ENCODE measurements at places on chromosomes 1 and 21.

DNA sequence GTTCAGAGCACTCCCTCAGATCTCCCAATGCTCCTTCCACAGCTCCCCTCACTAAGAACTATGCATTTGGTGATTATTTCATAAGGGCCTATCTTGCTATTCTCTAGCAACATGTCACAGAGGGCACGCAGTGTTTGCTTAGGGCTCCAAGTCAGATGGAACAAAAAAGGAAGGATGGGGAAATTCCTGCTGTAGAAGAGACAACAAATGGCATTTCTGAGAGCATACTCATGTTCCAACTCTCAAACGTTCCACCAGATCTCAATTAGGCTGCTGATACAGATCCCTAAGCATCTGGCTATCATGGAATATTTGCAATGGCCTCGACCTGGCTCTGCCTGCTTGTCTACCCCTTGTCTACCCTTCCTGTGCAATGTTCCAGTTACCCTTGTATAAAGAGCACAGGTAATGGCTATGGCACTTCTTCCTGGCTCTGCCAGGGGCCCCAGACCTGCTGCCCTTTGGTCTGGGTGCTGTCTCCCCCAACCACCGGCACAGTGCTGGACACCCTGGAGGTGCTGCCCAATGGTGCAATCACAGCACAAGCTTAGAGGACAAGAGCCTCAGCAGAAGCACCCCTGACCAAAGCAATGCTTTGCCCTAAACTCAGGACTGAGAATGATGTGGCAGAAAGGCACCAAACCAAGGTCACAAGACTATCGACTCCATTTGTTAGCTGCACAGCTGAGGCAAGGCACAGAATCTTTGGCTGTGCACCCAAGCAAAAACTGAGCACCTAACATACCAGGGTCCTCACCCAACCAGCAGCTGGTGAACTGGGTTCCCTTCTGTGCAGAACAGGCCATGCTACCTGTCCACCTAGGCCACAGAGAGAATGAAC, 3.6 kb downstream of the PARP1 start:
- peak; percentile 66 for DNase-seq

DNA sequence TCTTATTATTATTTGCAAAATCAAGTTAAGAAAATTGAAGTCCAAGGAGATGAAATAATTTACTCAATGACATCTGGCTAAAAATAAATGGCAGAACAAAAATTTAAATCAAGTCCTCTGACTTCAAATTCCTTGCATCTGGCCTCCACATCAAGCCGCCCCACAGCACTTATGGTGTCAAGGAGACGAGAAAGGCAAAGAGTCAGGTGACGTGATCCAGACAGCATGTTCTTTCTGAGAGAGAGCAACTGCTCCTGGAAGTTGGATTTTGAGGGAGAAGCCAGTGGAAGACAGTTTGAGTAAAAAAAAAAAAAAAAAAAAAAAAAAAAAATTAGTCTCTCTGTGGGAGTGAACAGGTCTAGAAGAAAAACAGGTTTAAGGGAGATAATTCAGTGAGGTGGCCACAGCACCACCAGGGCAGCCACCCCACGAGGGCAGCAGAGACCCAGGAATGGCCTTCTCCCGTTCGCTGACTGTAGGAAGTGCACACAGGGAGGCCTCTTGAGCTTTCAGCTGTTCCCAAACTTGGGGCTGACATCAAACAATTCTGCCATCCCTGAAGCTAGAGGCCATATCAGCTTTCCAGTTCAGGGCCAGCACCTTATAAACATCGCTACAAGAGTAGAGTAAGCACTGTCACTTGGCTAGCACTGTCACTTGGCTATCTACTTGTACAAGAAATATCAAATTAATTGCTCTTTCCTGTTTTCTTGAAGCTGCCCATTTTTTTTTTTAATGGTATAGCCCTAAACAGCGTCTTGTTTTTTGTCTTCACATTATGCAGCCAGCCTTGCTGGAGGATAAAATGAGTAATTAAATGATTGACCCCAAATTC, 7.8 kb downstream of the C1orf162 start:
- peak; percentile 94 for DNase-seq

GRCh38 chr1:217273866-217274265, 357.0 kb downstream of the GPATCH2 start:
- no peak for DNase-seq

DNA sequence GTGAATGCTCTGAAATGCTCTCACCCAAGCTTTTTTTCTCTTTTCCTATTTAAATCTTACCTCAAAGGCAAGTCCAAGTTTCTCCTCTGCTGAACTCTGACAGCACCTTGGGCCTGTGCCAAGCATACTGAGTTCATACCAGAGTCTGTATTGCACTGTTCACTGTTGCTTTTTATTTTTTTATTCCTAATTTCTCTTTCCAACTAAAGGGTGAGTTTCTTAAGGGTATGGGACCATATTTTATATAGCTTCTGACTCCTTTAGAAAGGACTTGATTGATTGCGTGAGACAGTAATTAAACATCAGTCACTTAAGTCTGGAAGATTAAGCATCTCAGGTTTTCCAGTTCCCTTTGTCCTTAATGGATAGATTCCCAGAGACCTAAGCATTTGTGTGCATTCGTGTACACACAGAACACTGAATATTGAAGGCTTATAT, 69.9 kb downstream of the CACHD1 start:
- peak; percentile 48 for DNase-seq

DNA sequence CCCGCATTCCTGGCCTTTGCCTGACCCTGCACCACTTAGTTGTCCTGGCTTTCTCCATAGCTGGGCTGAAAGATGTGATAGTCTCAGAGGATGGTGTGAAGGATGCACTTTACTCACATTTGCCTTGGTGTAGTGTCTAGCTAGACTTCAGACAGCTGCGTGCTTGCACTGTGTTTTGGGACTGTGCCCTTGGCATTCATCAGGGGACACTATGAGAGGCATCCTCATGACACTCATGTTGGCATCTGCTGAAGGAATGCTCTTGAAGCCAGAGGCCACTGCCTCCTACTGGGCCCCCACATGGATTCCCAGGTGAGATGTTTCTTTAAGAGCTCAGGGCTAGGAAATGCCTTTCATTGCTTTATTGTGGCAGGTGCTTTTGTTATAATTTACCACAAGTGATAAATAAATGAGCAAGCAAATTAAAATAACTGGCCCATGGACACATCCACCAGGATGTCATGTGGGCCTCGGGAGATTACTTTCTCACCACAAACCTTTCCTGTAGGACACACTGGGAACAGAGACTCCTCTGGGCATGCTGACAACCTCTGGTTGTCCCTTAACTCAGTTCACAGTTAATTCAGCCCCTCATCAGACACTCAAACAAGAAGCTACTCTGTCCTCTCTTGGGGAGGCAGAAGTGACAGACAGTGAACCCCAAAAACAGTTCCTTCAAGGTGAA, 99.4 kb upstream of the SPATA6 start:
- no peak for DNase-seq

DNA sequence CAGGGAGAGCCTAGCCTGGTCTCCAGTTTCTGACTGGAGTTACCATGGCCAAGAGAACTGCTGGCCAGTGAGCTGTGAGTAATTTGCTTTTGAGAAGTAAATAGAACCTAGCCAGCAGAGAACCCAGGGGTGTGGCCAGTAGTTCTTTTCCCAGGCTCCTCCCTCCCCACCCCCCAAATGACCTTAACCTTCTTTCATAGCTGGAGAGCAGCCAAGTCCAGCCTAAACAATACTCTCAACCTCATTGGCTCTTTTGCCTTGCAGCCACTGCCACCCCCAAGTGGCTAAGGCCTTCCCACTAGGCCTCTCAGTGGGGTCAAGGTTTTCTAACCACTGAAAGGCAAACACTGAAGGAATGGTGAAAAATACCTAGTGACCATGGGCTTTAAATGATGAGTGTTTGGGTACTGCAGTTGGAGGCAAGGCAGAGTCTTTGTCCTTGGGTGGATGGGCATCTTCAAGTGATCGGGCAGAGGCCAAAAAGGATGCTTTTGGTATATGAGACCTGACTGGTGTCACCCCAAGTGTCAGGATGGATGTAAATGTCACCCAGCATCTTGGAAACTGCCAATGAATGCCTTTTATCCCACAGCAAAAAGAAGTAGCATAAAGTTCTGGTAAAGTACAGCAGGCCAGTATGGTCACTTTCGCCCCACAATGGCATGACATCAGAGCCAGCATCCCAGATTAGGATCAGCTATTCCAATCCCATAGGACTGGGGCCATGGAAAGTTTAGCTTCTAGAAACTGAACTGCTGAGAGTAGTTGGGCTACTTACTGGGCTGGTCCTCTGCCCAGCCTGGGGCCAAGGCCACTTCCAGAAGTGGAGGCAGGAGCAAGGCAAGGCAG, 3.5 kb upstream of the PIGV start:
- DNase-seq, result no peak

DNA sequence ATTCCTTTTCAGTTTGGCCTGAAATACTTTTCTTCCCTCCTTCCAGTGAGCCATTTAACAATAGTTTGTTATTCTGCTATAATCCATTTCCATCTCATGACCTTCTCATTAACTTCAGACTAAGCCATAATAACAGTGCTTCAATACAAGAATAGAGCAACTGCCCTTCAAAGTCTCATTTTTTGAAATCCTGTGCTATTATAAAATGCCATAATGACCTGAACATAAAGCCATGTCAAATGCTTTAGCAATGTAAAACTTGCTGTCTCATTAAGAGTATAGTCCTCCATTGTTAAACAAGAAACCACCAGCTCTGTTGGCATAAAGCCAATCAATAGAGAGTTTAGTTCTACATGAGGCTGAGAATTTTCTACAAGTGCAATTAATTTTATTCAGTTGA, 9.6 kb upstream of the PIGK start:
- DNase-seq, result no peak

- no peak for DNase-seq
Observed at GRCh38 chr1:14881775-14882672, 271.5 kb upstream of the TMEM51 start.

DNA sequence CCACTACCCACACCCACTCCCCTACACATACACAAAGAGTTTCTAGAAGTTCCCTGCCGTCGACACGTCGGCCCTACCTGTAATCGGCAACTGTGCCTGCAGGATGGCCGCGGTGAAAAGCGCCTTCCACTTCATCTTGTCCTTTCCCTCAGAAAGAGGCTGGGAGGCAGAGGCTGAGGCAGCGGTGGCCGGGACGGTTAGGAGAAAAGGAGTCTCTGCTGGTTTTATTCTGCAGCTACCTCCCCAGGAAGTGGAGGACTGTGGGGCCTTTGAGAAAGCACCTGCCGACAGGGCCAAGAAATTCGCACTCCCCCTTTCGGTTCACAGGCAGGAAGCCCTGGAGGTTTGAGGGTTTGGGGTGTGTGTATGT, at the start of gene CD247:
Gene CD247, minus strand, starts transcription at position 199 of the 370 bp plus-strand sequence. Its CDS starts 64 bp downstream, at position 135.
- no peak for DNase-seq

DNA sequence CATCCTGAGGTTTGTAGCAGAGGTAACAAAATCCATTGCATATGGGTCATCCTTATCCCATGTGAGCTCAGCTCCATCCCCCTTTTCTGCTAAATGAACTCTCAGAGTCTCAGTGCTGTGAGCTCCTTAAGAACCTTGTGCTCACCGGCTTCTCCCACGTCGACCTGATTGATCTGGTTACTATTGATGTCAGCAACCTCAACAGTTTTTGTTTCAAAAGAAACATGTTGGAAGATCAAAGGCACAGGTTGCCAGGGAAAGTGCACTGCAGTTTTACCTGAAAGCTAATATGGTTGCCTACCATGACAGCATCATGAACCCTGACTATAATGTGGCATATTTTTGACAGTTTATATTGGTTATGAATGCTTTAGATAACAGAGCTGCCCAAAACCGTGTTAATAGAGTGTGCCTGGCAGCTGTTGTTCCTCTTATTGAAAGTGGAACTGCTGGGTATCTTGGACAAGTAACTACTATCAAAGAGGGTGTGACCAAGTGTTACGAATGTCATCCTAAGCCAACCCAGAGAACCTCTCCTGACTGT, 131.4 kb downstream of the HS2ST1 start:
- no peak for DNase-seq

- peak; percentile 48 for DNase-seq
Observed at GRCh38 chr1:110872745-110873720, at the start of gene CD53. Gene CD53 (plus strand): TSS chr1:110873148. CDS start chr1:110891409, 18,261 bp downstream.

DNA sequence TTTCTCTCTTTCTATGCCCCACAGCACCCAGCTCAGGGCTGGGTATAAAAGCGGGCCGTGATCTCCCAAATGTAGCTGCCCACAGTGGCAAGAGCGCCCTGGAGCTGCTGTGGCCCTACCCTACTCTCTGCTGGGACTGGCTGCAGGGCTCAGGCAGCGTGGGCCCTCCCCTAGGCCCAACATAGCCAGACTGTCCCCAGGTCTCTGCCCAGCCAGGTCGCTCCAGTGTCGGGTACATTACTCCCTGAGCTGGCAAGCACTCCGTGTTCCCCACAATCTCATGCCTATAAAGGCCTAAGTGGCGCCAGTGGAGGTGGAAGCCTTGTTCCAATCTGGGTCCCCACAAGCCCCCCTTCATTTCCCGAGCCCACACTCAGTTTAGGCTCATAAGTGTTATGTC, 66.2 kb downstream of the GLIS1 start:
- no peak for DNase-seq

DNA sequence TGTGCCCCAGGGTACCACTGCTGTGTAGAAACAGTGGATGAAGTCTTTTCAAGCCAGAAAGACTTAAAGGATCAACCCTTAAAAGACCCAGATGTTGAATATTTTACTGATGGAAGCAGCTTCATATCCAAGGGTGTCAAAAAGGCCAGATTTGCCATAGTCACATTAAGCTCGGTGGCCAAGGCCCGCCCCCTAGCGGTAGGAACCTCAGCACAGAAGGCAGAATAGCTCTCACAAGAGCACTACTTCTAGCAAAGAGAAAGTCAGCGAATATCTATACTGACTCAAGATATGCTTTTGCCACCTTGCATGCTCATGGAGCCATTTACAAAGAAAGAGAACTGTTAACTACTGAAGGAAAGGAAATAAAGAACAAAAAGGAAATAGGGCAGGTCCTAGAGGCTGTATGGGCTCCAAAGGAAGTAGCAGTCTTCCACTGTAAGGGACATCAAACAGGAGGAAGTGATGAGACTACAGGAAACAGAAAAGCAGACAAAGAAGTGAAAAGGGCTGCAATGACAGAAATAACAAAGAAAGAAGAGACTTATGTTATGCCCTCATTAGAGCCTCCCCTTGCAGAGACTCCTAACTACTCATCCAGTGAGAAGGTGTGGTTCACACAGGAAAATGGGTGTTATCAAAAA, 90.5 kb downstream of the LIPI start:
- no peak for DNase-seq

DNA sequence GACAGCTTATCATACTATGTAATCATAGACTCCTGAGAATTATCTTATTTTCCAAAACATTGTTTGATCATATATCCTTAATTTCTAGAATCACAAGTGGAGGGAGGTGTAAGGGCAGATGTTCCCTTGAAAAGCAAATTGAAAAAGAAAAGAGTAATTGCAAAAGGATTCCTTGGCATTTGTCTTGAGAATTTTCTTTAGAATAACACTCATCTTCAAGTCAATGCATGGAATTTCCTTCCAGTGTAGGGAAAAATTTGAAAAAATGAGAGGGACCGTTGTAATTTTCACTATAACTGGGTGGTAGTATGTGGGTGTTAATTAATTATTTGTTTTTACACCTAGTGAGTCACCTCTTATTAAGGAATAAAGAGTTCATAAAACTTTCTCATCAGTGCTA, 724.6 kb upstream of the ADAMTS5 start:
- no peak for DNase-seq

- no peak for DNase-seq
Observed at GRCh38 chr1:185735701-185736064, 1.5 kb downstream of the HMCN1 start.
